HCEC 1CT (cell line): ENCODE measurements at places on chromosomes 16 and 17.
A peak's percentile ranks its signal among the peaks of the same experiment; 100 is the strongest.

- no peak for DNase-seq
Measured at GRCh38 chr16:78897299-78897698, 703.2 kb downstream of the MAF start.

DNA sequence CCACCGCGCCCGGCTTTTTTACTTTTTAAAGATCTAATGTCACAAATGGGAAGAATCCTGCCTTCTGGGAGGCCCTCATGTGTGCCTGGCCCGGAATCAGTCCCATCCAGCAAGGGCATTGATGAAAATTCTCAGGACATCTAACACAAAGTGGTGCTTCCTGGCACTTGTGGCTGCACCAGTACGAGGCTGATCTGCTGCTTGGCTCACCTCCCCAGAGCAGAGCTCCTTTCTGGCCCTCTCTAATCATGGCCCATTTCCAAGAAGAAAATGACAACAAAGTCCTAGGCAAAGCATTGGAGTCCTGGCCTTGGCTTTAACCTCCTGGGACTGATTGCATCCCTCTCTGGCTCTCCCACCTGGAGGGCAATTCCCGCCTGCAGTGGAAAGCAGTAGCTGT, 50.7 kb upstream of the SIAH1 start:
- DNase-seq: no peak

DNA sequence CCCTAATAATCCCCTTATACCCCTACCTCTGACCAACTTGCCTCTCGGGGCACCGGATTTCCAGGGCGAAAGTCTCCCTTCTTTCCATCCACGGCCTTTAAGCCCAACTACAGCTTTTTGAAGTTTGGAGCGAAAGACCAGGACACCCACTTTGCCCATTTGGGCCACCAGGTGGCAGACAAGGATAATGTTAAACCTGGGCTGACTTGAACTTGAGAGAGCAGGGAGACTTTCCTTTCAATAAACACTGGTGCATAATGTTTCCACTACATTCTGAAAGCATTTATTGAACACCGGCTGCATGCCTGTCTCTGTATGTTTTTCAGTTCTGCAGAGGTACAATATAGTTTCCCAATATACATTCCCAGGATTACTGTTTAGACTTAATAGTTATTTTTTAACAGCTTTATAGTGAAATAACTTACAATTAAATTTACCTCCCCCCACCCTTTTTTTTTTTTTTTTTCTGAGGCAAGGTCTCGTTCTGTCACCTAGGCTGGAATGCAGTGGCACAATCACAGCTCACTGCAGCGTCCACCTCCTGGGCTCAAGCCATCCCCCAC, 6.9 kb upstream of the CES3 start:
- DNase-seq: peak; percentile 52

DNA sequence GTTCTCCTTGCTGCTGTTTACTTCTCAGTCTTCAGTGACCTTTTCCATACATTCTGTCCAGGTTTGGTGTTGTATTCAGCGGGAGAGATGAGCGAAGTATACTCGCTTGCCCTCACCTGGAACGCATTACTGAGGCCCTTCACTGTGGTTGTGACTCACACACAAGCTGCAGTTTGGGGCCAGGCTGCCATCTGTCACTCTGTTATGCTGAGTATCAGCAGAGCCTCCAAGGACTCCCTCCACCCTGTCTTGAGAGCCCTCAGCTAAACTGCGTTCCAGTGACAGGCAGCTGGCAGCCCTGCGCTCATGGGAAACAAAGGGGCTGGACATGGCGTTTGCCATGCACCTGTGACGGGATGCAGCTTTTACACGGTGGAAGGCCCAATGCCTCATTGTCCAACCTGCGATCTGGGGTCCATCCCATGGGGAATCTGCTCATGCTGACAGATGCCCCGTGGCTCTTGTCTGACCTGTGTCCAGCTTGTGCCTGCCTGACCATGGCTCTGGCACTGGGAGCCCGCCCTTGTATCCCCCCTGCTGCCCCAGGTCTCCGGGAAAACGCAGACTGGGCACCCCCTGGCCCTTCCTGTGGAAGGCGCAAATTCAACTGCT, 6.5 kb upstream of the ZNF778 start:
- no peak for DNase-seq

DNA sequence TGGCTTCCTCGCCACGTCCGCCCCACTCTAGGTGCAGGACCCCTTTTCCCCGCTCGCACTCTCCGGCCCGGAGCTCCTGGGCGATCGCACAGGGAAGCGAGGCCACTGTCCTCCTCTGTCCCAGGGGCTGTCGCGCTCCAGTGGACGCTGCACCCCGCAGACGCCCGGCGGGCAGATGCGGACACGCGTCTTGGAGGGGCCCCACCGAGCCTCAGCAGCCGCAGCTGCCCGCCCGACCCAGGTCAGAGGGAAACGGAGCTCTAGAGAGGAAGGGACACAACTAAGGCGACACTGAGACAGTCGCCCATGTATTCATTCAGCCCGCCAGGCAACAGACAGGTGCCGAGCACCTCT, 726 bp upstream of the SLC13A5 start:
- no peak for DNase-seq

- no peak for DNase-seq
Measured at GRCh38 chr17:35870906-35871819, 2.5 kb upstream of the HEATR9 start.

GRCh38 chr17:9123594-9124553, 102.6 kb downstream of the NTN1 start:
- no peak for DNase-seq

GRCh38 chr17:39951924-39952679, 10.7 kb upstream of the GSDMA start:
- no peak for DNase-seq
